ENCODE measurements at places on chromosomes 4 and X.

- DNase-seq: no peak
These were observed 240.0 kb downstream of the ARAP2 start for GRCh38 chr4:36004204-36004851.

DNA sequence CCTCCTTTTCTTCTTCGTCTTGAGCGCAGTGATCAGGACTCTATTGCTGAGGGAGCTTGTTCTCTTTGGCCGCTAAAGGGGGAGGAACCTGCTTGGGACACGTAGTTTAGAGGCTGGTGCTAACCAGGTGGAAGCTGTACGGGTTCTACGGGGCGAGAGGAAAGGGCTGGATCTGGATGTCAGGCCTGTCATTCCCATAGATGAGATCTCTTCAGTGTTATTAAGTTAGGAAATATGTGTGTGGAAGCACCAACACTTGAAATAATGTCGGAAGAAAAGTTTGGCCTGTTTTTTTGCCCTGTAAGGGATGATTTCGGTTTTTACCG lies 643 bp downstream of the SRP72 start:
- DNase-seq: peak; percentile 2

DNA sequence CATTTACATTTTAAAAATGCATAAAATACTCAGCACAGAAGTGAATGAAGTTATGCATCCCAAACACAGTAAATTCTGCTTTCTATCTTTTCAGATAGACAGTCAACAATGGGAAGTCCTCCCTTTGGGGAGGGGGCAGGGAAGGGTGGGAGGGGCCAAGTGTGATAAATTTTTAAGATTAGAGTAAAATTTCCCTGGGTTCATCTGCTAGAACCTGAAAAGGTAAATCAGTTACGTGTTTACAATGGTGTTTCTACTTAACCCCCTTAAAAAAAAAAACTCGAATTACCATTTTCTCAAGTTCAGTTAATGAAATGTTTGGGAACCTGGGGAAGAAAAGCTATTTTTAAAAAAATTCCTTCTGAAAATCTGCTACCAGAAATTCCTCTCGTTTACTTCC lies 9.1 kb downstream of the PITX2 start:
- no peak for DNase-seq

DNA sequence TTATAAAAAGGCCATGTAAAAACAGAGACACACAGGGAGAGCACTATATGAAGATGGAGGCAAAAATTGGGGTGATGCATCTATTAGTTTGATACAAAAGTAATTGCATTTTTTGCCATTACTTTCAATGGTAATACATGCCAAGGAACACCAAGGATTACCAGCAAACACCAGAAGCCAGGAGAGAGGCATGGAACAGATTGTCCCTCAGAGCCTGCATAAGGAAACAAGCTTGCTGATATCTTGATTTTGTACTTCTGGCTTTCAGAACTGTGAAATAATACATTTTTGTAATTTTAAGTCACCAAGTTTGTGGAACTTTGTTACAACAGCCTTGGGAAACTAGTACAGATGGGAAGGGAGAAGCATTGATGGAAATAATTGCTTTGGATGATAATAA lies 45.6 kb upstream of the BOD1L1 start:
- DNase-seq: no peak

- no peak for DNase-seq
These were observed 7.5 kb downstream of the CD99 start for GRCh38 chrX:2698604-2699003.

DNA sequence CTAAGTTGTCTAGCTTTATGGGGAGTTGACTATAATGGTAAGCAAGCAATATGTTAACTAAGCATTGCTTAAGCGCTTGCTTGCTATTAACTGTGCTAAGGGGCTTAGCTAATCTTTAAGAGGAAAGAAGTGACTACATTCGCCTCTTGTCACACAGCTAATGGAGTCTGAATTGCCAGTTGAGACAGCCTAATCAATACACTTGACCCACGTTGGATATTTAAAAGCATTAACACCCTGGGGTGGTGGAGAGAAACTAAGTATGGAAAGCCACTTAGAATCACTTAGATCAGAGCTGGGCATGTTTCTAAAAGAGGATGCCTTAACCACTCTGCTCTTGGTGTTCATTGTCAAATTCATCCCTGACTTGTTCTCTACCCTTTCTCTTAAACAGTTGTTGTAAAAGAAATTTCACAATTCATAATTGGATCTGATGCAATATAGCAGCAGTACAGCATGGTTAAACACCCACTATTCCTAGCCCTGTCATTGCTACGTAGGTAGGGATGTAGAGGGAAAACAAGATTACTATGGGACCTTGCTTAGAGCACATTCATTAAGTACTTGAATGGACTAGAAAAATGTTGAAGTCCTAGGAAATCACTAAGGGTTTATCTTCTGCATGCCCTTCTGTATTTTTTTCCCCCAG lies 3.5 kb downstream of the ZAR1 start:
- DNase-seq: no peak

GRCh38 chr4:15001248-15001868 lies 923 bp upstream of the CPEB2 start:
- peak; percentile 26 for DNase-seq

GRCh38 chr4:52635560-52635959 lies 23.5 kb downstream of the USP46 start:
- no peak for DNase-seq

- no peak for DNase-seq
These were observed 45.9 kb downstream of the PTCHD1 start for GRCh38 chrX:23380581-23380980.

GRCh38 chrX:147859666-147860065 lies 52.1 kb upstream of the FMR1 start:
- no peak for DNase-seq

- no peak for DNase-seq
These were observed 297.9 kb upstream of the FAT4 start for GRCh38 chr4:125016892-125017299.

GRCh38 chr4:76708971-76709771 lies 188.8 kb downstream of the SOWAHB start:
- DNase-seq: no peak

GRCh38 chr4:149136951-149137620 lies 678.6 kb downstream of the IQCM start:
- no peak for DNase-seq

- no peak for DNase-seq
These were observed 40.6 kb upstream of the XPNPEP2 start for GRCh38 chrX:129698150-129698549.

DNA sequence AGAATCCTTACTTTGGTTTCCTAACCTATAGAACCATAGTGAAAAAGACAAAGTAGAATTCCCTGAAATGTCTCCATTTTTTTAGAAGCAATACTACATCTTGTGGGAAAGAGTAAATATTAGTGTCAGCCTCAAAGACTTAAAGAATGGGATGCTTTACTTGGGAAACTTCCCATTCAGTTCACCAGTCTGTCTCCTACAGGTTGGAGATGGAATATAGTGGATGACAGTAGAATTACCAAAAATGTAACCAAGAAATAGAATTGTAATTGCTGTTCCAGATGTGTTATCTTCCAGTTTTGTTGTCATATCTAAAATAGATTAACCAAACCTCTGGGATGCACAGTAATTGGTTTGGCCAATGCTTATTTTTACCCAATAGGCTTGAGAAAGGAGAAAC lies 338.6 kb upstream of the GRID2 start:
- DNase-seq: no peak

DNA sequence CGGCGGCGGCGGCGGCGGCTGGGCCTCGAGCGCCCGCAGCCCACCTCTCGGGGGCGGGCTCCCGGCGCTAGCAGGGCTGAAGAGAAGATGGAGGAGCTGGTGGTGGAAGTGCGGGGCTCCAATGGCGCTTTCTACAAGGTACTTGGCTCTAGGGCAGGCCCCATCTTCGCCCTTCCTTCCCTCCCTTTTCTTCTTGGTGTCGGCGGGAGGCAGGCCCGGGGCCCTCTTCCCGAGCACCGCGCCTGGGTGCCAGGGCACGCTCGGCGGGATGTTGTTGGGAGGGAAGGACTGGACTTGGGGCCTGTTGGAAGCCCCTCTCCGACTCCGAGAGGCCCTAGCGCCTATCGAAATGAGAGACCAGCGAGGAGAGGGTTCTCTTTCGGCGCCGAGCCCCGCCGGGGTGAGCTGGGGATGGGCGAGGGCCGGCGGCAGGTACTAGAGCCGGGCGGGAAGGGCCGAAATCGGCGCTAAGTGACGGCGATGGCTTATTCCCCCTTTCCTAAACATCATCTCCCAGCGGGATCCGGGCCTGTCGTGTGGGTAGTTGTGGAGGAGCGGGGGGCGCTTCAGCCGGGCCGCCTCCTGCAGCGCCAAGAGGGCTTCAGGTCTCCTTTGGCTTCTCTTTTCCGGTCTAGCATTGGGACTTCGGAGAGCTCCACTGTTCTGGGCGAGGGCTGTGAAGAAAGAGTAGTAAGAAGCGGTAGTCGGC lies 528 bp downstream of the FMR1 start:
- DNase-seq: no peak

DNA sequence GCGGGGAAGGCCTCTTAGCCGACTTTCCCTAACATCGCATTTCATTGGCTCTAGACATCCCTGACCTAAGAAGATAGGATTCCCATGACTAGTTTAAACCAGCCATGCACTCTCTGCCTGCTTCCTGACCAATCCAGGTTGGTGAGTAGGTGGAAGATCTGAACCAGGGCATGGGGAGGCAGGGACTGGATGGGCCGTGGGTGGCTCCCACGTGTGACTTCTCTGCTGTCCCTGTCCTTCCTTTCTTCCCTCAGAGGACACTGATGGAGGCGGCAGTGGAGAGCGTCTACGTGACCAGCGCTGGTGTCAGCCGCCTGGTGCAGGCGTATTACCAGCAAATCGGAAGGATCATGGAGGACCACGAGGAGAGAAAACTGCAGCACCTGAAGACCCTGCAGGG lies 90.7 kb downstream of the EVC start:
- no peak for DNase-seq

DNA sequence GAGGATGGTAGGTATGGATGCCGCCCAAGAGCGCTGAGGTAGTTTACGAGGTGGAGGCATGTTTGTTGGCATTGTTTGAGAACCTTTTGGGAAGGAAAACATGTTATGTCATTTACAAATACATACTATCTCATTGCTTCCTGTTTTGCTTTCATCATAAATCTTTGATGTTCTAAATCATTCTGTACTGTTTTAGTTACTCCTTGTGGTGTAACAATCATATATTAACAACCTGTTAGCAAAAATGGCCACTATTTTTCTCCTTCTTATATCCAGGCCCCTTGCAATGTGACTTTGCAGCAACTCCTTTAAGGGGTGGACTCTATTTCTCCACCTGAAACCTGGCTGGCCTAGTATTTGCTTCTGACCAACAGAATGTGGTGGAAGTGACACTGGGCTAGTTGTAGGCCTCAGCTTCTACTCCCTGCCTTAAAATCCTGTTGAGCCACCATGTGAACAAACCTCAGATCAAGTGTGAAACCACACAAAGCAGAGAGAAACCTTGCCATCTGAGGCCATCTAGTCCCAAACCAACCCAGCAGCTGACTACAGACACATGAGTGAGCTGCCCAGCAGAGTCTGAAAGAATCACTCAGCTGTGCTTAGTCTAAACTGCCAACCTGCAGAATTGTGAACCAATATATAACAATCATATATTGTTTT lies 15.8 kb upstream of the CXorf38 start:
- DNase-seq: no peak

DNA sequence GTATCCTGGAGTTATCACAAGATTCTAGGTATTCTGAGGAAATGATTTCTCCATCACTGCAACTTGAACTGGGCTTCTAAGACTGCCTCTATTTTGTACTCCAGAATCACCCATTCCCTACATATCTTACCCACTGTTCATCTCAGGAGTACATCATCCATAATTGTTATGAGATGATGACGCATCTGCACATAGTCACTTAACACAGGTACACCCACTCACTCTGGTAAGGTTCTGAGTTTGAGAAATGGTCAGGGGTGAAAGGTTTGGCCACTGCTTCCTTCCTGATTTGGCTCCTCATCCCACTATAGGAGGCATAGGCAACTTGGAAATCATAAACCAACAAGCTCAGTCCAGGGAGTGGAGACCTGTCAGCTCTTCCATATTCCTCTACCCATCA lies 143.9 kb downstream of the GLRA2 start:
- DNase-seq: no peak

DNA sequence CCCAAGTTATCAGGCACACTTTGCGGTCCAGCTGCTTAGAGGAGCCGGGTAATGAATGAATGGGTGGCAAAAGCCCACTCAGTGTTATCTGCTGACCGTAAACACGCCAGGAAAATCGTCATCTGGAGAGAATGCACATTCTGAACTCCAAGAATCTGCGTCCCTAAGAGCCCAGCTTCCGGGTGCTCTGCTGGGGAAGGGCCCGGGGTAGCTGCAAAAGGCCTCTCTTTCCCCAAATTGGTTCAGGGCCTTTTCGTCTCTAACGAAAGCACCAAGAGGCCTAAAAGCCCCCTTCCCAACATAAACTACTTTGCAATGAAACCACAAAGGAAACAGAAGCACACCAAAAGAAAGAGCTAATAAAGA lies 1.6 kb upstream of the SFRP2 start:
- DNase-seq: no peak

GRCh38 chrX:106150701-106151100 lies 17.4 kb upstream of the PWWP3B start:
- no peak for DNase-seq

Measured in activated CD8-positive, alpha-beta memory T cell treated with anti-CD3 and anti-CD28 coated beads for 4 hours (primary cell).